ENCODE measurements at places on chromosomes 1 and 21.

DNA sequence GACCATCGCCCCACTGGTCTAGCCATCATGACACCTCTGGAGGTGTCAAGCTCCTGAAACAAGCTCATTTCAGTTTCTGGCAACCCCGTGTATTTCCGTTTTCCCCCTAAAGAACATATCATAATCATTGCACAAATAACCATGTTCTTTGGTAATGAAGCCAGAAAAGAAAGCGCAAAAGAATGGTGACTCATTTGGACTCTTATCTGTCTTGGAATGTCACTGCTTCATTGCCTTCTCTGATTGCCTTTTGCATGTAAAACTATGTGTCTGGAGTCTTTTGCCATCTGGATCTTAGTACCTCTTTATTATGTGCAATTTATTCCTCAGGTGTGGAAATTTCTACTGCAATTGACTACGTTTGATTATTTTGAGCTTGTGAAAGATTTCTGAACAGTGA lies 110.5 kb downstream of the COLGALT2 start:
- no peaks in the 10 kb centered on the region for H3K4me1 ChIP-seq
- no peaks in the 10 kb centered on the region for H3K36me3 ChIP-seq
- H3K4me3 ChIP-seq = no peak overlapping the region
- no peak for DNase-seq
- no peak overlapping the region for H3K27ac ChIP-seq

DNA sequence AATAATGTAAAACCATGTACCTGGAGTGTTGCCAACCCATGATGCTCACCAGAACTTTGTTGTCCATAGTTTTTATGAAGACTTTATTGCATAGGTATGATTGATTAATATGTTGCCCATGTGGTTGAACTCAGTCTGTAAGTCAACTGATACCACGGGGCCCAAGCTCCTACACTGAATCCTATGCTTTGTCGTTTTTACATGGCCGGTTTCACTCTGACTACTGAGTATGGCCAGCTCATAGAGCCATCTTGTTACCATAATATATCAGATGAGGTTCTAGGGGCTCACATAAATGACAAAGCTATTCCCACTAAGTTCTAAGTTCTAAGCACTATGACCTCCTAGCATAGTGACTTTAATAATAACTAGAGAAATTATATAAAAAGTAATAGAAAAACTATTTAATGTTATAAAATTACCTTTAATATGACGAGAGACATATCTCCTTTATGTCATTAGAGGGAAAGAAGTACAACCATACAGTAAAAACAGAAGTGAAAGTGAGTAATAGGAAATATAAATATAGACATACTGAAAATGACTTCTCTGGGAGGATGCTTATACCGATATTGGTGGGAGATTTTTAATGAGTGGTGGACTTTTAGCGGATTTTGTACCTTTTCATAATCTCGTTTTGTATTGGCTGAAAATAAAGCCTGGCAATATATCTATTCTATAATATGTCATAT lies 983.4 kb upstream of the PRMT6 start:
- no peaks in the 10 kb centered on the region for H3K27me3 ChIP-seq
- no peak overlapping the region for H3K4me3 ChIP-seq
- no peak for DNase-seq
- H3K4me1 ChIP-seq = no peaks in the 10 kb centered on the region
- no peaks in the 10 kb centered on the region for H3K36me3 ChIP-seq

DNA sequence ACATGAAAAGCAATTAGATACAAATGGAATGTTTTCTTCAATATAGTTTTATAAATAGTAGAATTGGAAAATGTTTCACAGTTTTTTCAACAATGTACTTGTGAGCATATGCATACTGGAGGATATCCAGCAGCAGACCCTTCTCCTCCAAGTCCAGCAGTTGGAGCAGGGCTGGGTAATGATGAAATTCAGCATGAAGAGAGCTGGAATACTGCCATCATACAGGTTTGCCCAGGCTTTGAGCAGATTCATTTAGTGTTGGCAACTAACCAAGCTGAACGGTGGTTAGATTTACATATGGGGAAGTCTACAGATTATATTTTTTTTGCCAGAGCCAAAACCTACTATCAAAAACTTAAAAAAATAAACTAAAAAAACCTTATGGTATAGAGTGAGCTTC lies 38.3 kb downstream of the WDR3 start:
- H3K4me3 ChIP-seq = no peak overlapping the region
- H3K27me3 ChIP-seq = no peaks in the 10 kb centered on the region
- no peaks in the 10 kb centered on the region for H3K4me1 ChIP-seq
- H3K27ac ChIP-seq = no peak overlapping the region

DNA sequence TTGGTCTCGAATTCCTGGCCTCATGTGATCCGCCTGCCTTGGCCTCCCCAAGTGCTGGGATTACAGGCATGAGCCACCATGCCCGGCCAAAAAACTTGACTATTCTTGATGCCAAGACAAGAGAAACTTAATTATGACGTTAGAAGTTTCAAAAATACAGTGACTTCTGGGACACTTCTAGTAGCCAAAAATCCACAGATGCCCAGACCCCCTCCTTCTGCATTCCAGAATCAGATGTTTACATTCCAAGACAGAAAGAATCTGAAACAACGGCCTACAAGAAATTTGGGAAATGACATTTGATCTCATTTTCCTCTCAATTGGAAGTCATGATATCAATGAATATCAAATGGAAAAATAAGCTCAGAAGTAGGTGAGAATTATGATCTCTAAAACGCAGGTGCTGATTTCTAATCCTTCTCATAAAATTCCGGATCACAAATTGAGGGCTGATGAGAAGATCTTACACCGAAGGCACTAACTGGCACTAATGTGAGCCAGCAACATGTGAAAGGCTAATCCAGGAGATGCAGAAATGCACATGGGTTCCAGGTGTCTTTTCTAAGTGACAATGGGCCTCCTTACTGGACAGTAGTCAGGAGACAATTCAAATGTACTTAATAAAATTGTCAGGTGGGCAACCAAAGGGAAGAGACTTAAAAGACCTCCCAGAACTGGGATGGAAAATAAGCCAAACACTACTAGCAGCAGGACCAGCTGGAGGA lies 5.5 kb downstream of the RAB29 start:
- no peak overlapping the region for H3K27ac ChIP-seq
- no peaks in the 10 kb centered on the region for H3K27me3 ChIP-seq
- peaks cover 6% of the 10 kb centered on the region for H3K4me1 ChIP-seq
- no peak for DNase-seq
- no peaks in the 10 kb centered on the region for H3K36me3 ChIP-seq

Measured in body of pancreas (tissue), 4 donors.